Fibroblast of villous mesenchyme (primary cell): ENCODE measurements at places on chromosomes 11 and 22. TPM values are rescaled to one million over a fixed set of nuclear protein-coding genes. Genes with fewer than 3 reads are reported as not detected.
A peak's percentile ranks its signal among the peaks of the same experiment; 100 is the strongest.

Gene TRPC6
- total RNA-seq = 26.4 and 35.8 TPM in 2 replicates

Gene KDM4D
- total RNA-seq = 0.97 and 1.3 TPM in 2 replicates

- DNase-seq = no peak
Measured at GRCh38 chr22:23054531-23055257, 15.6 kb upstream of the GNAZ start.

GRCh38 chr22:41929418-41929810, 2.8 kb upstream of the TNFRSF13C start:
- no peak for DNase-seq

DNA sequence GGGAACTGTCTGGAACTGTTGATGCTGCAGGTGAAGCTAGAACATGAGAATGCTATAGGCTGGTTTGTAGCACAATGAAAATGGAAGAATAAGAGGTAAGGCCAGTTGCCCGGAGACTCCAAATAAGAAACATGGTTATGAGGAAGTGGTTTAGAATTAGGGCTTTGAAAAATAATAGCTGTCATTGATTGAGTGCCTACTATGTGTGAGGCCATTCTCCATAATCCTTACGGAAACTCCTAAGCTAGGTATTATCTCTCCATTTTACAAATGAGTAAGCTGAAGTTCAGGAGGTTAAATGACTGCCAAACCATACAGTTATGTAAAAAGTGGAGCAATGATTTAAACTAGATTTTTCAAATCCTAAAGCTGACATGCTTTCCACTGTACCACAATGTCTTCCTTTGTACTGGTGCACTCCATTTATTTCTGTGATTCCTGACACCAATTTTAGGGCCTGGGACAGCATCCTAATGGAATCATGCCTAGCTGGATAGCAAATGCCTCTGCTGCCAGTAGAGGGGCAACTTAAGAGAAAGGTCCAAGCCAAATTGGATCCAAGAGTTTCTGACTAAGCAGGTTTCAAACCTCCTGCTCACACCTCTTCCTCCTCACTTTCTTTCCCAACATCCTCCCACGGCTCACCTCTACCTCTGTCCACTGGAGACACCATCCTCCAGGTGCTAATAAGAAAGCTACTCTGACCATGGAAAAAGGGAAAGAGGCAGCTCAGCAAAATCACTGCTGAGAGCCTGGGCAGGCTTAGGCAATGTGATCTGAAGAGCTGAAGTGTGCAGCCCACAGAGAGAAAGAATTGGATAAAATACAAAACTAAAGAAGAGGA, 46.9 kb upstream of the PICALM start:
- DNase-seq = no peak

GRCh38 chr11:1628506-1629325, 859 bp upstream of the KRTAP5-5 start:
- DNase-seq = peak; percentile 27

- no peak for DNase-seq
Measured at GRCh38 chr11:40100162-40100553, 1359.3 kb downstream of the LRRC4C start.

DNA sequence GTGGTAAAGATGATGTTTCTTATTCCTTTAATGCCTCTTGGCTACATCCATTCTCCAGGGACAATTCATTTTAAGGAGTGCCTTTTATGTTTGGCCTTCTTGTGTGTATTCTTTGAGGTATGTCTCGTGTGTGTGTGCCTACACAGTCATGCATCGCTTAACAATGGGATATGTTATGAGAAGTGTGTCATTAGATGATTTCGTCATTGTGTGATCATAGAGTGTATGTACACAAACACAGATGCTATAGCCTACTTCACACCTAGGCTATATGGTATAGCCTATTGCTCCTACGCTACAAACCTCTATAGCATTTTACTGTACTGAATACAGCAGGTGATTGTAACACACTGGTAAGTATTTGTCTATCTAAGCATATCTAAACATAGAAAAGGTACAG, 23.0 kb downstream of the ZNF202 start:
- DNase-seq = no peak

- DNase-seq = peak; percentile 56
Measured at GRCh38 chr22:33519071-33519973, 401.0 kb downstream of the LARGE1 start.

GRCh38 chr11:9214765-9215164, 50.4 kb downstream of the DENND5A start:
- peak; percentile 70 for DNase-seq

- no peak for DNase-seq
Measured at GRCh38 chr11:118857385-118857784, 26.3 kb upstream of the CXCR5 start.

DNA sequence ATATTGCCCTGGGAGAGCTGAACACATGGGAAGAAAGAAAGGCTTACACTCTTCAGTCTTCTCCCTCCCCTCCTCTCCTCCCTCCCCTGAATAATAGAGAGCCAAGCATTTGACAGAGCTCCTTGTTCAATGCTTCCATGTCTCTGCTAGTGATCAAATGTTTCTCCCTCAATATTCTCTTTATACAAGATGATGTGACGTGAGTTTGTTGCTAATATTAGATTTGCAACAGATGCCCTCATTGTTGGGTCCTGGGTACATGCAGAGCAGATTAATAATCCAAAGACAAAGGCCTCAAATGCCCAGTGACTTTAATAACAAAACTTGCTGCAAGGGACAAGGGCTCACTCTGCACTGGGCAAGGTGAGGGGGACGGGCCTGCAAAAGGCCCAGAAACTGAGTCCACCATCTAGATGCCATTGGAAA, 7.1 kb upstream of the ENDOD1 start:
- no peak for DNase-seq

- DNase-seq = no peak
Measured at GRCh38 chr11:134346976-134347350, 15.2 kb downstream of the GLB1L2 start.

- DNase-seq = peak; percentile 1
Measured at GRCh38 chr11:99534812-99535211, 514.1 kb downstream of the CNTN5 start.

- no peak for DNase-seq
Measured at GRCh38 chr11:22797047-22797446, 32.6 kb downstream of the SVIP start.

DNA sequence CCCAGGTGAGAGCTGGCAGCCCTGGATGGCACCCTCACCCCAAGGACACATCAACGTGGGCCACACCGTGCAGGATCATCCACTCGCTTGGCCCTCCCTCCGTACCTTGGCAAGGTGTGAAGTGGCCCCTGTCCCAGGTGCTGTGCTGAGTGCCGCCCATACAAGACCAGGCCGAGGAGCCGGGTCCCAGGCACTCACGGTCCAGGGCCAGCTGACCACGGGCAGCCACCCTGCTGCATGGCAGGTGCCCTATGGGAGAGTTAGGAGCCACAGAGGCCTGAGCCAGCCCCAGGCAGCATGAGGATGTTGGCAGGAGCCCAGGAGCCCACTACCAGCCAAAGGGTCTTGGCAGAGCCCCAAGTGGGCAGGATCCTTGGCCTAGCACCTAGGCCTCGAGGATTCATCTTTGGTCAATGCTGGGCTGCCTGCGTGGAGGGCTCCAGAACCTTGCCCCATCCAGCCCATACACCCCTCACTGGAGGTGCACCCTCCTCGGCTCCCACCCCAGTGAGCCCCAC, 19.6 kb downstream of the RTN4R start:
- no peak for DNase-seq

GRCh38 chr22:25120093-25120561, 79.5 kb upstream of the CRYBB3 start:
- DNase-seq = no peak

DNA sequence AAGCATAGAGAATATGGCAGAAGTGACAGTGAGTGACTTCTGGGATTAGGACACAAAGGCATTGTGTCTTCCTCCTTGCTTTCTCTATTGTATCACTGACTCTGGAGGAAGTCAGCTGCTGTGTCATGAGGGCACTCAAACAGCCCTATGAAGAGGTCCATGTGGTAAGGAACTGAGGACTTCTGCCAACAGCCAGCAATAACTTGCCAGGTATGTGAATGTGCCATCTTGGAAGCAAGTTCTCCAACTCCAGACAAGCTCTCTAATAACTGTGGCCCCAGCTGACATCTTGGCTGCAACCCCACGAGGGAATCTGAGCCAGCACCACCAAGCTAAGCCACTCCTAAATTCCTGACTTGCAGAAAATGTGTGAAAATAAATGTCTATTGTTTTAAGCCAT, 83.6 kb upstream of the ZBED5 start:
- DNase-seq = no peak

DNA sequence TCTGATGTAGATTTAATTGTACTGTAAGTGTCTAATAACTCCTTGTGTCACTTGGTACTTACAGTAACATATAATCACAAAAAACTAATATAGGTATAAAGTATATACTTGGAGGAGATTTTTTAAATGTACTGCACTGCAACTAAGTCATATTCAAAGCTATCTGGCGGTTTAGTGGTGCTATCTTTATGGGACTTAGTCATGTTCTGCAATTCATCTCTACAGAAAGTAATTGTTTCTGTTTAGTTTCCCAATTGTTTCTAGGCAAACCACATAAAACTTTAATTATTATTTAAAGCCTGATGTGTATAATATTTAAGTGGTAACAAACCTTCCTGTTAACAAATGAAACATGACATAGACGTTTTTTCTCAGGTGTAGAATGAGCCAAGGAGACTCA, 8.0 kb downstream of the PAFAH1B2 start:
- peak; percentile 66 for DNase-seq

DNA sequence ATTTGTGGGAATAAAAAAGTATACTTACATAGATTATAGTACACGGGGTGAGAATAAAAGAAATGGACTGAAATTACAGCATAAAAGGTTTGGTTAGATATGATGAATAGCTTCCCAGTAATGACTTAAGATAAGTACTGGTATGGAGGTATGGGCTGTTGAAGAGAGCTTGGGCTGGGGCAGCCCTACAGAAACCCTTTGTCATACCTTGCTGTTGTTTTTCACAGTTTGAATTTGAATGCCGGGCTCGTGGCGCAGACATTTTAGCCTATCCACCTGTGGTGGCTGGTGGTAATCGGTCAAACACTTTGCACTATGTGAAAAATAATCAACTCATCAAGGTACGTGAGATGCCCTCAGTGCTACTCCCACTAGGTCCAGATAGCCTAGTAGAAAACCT, 42.3 kb upstream of the RBX1 start:
- no peak for DNase-seq

DNA sequence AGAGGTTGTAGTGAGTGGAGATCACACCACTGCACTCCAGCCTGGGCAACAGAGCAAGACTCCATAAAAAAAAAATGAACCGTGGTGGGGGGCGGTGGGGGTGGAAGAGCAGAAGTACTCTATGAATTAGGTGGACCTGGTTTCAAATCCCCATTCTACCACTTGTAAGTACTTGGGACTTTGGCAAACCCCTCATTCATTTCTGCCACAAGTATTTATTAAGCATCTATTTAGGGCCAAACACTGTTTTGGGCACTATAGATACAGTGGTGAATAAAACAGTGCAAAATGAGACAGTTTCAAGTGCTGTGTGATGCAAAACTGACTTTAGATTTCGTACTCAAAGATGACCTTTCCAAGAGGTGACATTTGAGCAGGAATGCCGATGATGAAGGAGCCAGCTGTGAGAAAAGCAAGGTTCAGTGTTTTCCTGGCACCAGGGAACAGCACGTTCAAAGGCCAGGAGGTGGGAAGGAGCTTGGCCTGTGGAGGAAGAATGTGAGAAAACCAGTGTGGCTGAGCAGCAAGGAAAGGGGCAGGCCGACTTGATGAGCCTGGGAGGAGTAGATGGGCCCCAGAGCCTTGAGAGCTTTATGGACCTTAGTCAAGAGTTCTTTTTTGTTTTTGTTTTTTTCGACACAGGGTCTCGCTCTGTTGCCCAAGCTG, 1.4 kb upstream of the TMEM134 start:
- DNase-seq = no peak
